Sigmoid colon (tissue), 7 donors: ENCODE measurements at places on chromosomes 16 and 17.
A peak's percentile ranks its signal among the peaks of the same experiment; 100 is the strongest.

GRCh38 chr17:20228860-20229259, 219.7 kb downstream of the SPECC1 start:
- DNase-seq, result no peak

GRCh38 chr16:87056083-87056482, 261.1 kb downstream of the C16orf95 start:
- DNase-seq, result peak; percentile 41

GRCh38 chr17:11349106-11349505, 108.1 kb downstream of the SHISA6 start:
- no peak for DNase-seq

DNA sequence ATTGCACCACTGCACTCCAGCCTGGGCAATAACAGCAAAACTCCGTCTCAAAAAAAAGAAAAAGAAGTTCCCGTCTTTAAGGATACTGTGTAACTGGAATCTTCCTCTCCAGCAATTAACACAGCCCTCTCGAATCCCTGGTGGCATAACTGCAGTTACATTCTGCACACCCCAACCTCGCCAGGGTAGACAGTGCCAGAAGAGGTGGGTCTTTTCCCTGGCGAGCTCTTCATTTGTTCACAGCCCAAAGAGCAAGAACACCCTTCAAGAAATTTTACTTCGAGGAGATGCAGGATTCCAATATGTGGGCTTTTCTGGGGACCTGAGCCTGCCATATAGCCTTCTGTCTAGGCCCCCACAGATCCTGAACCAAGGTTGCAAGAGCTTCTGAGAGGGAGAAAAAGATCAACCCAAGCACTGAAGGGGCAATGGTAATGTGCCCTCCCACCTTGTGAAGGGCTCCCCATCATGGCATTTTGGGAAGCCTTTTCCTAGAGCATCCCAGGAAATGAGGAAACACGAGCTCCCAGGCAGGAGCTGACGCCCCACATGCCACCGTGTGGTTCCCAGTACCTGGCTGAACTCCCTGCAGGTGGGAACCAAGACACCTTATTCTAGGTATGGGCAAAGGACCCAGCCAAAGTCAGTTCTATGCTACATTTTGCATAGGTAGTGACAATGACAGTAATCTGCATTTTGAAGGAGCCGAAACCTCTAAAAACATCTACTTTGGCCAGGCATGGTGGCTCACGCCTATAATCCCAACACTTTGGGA, 26.9 kb downstream of the TK2 start:
- no peak for DNase-seq

GRCh38 chr17:63138713-63139112, 172.7 kb downstream of the TANC2 start:
- no peak for DNase-seq

DNA sequence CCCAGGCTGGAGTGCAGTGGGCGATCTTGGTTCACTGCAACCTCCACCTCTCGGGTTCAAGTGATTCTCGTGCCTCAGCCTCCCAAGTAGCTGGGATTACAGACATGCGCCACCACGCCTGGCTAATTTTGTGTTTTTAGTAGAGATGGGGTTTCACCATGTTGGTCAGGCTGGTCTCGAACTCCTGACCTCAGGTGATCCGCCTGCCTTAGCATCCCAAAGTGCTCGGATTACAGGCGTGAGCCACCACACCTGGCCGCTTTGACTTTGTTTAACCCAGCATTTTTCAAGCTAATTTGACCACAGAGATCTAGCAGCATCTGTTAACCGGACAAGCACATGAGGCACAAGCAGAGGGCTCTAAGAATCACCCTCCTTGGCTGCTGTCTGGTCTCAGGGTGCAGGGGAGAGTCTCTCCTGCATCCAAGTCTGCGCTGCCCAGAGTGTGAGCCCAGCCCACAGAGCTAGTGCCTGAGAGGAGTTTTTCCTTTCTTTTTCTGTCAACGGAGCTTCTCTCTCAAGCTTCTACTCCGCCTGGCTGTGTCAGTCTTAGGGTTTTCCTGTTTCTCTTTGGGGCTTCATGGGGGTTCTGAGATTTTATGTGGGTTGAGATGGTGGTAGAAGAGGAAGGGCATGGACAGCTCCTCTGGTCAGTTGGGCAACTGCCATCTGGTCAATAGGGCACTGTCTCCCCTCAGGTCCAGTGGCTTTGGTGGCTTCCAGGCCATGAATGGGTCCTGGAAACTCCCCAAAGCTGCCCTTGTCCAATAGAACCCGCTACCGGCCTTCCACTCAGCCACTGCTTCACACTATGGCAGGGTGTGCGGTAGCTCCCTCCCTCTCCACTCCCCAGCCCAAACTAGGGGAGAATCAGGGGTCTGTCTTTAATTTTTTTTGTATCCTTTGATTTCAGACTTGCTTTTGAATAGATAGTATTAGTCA, 59.6 kb downstream of the TNFRSF13B start:
- DNase-seq, result peak; percentile 48

DNA sequence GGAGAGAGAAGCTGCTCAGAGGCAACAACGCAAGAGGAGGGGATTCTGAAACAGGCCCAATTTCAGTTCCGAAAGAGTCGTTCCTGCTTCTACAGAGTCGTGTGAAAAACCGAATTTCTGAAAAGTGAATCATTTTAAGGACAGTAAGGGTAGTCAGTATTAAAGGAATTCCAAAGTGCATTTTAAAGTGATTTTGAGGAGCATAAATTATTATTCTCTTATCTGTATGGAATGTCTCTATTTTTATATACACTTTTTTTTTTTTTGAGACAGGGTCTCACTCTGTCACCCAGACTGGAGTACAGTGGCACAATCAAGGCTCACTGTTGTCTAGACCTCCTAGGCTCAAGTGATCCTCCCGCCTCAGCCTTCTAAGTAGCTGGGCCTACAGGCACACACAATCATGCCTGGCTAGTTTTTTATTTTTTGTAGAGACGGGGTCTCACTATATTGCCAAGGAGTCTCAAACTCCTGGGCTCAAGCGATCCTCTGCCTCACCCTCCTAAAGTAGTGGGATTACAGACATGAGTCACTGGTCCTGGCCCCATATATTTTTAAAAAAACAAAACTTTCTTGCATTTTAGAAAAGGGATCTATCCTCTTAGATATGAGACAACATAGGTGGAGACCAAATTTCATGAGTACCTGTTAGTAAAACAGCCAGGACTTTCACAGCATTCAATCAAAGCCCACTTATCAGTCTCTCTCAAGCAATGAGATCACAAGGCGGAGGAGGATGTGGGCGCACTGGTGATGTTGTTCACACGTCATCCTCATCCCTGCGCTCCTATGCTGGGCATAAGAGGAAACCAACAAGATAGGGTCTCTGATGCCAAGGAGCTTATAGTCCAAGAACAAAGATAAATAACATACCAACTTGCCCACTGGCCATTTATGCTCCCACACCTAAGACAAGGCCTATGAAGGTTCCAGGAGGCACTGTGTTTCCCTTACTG, 53.2 kb downstream of the SMG6 start:
- no peak for DNase-seq

DNA sequence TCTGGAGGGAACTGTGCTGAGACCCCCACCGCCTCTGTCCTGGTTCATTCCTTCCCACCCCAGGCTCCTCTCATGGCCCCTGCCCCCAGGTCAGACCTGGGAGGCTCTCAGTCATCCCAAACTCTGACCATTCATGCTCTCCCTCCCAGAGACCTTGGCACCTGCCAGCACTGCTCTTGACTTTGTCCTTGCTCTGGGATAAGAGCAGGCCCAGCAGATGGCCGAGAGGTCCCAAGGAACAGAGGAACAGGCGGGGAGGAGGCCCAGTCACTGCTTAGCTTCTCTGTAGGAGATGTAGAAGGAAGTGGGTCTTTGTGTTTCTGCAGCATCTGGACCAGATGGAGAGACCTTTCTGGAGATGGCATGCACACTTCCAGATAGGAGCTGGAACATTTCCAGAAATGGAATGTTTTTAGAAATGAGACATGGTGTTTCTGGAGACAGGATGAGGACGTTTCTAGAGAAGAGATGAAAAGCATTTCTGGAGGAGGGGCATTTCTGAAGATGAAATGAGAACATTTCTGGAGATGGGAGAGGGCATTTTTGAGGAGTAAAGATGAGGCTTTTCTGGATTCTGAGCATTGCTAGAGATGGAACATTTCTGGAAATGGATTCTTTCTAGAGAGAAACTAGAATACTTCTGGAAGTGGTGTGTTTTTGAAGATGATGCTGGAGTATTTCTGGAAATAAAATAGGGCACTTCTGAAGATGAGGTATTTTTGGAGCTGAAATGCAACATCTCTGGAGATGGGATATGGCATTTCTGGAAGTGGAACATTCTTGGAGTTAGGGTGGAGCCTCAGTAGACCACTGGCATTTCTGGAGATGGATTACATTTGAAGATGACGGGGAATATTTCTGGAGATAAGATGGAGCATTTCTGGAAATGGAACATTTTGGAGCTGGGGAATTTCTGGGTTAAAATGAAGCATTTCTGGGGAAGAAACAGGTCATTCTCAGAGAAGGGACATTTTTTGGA, 55.2 kb downstream of the RAI1 start:
- DNase-seq, result no peak

GRCh38 chr16:14564323-14564722, 65.7 kb downstream of the PARN start:
- no peak for DNase-seq

DNA sequence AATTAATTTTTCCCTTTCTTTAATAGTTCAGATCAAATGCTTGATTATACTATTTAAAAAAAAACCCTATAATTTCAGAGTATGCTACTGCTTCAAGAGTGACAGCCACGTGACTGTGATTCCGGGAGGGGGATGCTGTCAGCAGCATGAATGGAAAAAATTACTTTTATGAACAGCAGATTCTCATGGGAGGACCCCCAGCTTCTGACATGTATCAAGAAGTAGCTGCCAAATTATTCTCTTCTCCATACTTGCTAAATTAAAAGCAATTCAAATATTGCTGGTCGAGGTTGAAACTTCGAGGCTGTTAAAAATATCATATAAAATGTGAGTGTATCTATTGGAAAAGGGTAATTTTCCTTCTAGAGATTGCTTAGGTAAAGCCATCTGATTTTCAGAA, 95.0 kb downstream of the HS3ST4 start:
- DNase-seq, result no peak

DNA sequence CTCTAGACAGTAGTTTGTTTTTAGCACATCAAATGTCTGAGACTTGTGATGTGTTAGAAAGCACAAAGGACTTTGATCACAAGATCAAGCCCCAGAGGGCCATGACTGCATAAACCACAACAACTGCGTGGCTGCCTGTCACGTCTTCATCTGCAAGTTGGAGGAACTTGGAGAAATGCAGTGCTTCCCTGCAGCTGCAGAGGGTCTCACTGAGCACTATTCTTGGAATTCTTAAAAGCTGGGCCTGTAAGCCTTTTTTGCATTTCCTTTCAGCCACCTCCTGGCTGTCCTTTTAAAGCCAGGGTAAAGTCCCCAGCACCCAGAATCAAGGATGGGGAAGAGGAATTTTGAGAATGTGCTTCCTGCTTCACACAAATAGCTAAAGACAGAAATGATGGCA, 431.3 kb downstream of the MAF start:
- no peak for DNase-seq

DNA sequence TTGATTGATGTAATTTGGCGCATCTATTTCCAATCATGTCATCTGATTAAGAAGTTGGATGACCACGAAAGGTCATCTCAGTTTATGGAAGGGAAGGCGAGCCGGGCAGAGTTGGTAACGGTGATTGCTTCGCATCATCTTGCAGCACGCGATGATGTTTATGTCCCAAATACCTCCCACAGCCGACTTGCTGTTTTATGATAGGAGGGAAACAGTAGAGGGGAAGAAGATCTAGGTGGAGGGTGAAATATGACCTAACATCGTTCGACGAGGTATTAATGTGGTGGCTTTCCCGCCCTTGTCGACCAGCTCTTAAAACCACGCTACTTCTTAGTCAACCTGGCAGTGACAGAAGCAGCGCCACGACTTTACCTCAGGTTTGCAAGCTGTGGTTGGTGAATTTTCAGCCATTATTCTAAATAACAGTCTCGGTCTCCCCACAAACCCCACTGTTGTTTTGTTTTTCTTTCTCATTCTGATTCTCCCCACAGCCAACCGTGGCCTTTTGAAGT, 805 bp upstream of the TANC2 start:
- no peak for DNase-seq

DNA sequence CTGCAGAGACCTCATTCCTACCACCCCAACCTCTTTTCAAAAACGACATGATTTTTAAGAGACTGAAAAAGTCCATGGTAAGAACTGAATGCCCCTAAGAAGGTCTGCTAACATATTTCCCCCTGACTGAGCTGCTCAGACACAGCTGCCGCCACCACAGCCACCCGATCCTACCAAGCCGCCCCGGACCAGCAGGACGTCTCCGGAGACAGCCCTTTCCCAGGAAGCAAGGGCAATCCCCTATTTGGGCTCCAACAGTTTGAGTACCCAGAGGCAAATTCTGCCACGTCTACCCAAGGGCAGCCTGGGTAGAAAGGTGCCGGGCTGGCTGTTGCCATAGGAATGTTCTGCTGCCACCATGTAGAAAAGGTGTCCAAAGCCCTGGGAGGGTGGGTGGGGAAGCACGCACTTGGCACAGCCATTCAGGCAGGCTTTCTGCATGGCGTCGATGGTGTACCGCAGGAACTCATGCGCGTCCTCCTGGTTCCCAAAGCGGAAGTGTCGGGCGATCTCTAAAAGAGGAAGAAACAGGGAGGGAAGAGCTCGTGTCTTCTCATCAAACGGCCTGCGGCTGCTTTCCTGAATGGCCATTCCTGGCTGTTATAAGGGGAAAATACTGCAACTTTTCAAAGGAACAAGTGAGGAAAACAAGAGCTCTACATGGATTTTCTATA, 13.6 kb downstream of the USP36 start:
- DNase-seq, result peak; percentile 70

DNA sequence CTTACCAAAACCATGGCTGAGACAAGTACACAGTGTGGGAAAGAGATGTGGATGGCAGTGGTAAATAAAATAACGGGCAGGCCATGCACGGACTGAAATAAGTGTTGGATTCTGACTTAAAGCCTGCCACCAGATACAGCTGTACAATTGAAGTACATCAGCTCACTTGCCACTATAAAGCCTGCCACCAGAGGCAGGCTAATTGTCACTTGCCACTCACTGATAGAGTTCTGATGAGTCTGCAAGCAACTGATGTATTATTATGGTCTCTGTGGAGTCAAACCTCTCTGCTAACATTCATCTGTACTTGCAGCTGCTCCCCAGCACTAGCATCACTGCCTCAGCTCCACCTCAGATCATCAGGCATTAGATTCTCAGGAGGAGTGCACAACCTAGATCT, 93.0 kb downstream of the CYTH1 start:
- no peak for DNase-seq

DNA sequence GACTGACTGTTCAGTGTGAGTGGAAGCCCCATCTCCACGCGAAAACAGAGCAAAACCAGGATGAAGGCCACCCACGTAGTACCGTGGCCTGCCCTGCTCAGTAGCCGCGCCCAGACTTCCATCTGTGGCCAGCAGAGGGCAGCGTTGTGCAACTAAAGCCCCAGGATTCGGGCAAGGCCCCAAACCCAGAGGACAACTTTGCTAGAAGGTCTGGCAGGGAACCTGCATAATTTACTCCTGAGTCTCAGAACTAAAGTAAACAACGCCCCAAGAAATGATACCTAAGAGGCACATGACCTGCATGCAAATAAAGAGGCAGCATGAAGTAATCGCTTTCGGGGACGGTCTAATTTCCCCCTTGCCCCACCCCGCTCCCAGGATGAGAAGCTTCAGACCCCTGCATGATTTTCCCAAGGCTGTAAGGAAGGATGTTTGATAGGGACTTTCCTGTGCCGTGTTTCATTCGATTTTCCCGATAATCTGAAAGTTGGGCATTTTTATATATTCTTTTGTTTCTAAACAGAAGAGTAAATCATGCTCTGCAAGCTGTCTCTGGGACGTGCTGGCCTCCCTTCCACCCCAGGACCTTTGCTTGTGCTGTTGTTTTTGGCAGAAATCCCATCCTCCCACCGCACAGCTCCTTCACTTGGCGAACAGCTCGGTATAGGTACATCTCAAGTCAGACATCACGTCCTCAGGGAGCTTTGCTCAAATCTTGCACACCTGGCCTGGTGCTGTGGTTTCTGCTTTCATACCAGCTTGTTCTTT, 18.6 kb downstream of the HSBP1 start:
- peak; percentile 95 for DNase-seq
